ENCODE measurements at places on chromosomes 7 and 10. TPM values are rescaled to one million over a fixed set of nuclear protein-coding genes. Genes with fewer than 3 reads are reported as not detected.

- DNase-seq = no peak
Observed at GRCh38 chr7:85150624-85151023, 36.2 kb downstream of the SEMA3D start.

DNA sequence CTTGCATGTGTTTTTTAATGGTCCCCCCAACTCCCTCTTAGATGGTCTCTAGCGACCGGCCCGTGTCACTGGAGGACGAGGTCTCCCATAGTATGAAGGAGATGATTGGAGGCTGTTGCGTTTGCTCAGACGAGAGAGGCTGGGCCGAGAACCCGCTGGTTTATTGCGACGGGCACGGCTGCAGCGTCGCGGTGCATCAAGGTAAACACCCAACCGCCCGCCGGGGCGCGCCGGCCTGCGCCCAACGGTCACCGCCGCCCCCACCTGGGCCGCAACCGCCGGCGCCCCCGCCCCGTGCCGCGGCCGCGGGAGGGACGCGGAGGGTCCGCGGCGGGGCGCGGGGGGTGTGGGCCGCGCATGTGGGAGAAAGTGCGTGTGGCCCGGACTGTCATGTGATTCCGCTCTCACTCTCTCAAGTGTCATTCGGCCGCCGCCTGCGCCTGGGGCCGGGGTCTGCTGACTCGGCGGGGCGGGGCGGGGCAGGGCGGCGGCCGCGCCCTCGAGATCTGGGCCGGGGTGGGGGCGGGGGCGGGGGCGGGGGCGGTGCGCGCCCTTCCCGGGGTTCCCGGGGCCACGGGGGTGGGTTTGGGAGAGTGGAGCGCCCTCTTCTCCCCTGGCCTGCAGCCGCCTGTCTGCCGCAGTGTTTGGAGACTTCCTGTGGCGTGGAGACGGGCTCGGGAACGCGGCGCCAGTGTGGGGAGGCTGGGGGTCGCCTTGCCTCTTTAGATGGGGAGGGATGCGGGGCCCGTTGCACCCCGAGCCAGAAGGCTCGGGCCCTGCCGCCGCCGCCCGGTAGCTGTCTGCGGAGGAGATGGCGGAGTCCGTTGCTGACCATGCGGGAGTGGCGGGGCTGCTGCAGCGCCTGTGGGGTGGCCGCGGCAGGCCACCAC, 817 bp downstream of the MLLT10 start:
- DNase-seq = no peak

DNA sequence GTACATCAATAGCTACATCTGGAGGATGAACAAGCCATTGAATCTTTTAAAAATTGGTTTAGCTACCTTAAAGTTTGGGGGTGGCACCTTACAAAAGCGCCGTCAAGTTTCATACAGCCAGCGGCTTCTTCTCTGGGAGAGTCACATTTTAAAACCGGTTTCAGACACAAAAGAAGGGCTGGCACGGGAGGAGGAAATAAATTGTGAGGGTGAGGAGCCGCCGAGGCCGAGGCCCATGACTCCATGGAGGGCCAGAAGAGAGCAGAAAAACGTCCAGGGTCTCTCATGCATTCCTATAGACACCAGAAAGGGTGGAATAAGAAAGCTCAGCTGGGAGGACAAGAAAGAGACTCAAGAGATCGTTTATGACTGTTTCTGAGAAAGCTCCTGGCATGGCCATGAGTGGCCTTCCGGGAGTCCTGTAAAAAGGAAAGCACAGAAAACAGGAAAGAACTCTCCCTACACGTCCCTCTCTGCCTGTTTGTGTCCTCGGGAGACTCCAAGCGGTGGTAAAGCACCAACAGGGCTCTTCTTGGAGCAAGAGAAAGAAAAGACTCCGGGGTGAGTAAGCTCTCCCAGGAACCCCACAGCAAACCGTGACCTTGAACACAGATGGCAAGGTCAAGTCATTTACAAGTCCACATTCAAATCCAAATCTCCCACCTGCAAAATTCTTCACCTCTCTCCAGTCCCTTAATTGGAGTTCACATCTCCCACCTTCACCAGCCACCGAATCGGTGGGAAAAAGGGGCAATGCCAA, 1.8 kb downstream of the FRAT2 start:
- DNase-seq = no peak

DNA sequence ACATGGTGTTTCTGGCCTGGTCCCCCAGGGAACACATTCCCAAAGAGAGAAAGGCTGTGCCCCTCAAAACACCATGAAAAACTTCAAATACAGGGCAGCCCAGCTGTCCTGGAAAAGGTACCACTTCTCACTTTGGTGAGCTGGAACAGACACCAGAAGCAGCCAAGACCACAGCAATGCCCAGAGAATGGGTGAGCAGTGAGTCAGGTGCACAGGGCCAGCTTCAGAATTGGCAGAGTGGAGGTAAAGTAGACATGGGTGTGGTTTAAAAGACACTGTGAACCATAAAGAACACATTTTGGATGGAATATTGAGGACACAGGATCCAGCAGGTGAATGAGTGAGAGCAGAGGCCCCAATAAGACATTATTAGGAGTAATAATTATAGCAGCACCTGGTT, 51.3 kb downstream of the FAM13C start:
- DNase-seq = no peak

GRCh38 chr7:128425850-128426249, 16.1 kb upstream of the IMPDH1 start:
- DNase-seq = no peak

- DNase-seq = no peak
Observed at GRCh38 chr10:1488970-1489548, 248.3 kb downstream of the ADARB2 start.

GRCh38 chr7:77433901-77434300, 17.8 kb upstream of the GSAP start:
- DNase-seq = no peak

GRCh38 chr7:148706368-148706767, 7.7 kb downstream of the CUL1 start:
- DNase-seq = no peak

GRCh38 chr10:77969114-77969513, 42.6 kb upstream of the DLG5 start:
- DNase-seq = no peak

GRCh38 chr10:99920901-99921300, 88.8 kb downstream of the DNMBP start:
- no peak for DNase-seq

DNA sequence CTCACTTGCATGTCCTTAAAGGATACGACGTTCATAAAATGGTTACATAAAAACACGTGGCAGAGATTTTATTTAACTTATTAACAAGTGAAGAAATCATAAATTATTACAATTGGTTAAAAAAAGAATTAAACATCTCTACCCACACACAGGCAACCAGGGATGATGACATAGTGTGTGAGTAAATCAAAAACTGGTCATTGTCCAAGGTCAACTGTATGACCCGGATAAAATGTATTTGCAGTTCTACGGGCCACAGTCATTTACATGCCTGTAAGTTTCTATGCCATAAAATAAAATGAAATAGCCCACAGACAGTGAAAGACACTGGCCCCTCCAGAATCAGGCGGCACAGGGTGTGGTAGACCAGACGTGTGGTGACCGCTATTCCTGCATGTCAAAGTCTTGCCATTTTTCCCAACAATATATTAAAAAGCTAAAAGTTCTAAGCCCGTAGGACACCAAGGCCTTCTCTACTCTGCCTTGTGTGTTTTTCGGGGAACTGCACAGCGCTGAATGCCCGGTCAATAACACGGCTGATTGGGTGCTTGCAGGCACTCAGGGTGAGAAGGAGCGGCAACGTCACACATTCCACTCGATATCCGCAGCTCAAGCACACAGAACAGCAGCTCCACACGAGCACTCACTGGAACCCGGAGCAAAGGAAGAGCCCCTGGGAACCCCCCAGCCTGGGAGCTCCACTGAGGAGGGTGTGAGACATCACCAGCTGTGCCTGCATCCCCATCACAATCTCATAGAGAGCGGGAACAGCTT, 143.3 kb upstream of the PPP2R2D start:
- no peak for DNase-seq

DNA sequence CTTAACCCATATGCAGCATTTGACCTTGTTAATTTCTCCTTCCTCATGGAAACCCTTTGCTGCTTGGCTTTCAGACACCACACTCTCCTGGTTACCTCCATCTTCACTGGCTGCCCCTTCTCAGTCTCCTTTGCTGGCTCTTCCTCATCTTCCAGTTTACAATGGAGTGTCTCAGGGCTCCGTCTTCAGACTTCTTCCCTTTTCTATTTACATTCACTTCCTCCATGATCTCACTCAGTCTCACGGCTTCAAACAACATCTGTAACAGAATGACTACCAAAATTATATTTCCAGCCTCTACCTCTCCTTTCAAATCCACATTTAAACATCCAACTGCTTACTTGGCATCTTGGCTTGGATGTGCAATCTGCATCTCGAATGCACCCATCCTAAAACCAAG, 140.4 kb downstream of the DKK1 start:
- no peak for DNase-seq

DNA sequence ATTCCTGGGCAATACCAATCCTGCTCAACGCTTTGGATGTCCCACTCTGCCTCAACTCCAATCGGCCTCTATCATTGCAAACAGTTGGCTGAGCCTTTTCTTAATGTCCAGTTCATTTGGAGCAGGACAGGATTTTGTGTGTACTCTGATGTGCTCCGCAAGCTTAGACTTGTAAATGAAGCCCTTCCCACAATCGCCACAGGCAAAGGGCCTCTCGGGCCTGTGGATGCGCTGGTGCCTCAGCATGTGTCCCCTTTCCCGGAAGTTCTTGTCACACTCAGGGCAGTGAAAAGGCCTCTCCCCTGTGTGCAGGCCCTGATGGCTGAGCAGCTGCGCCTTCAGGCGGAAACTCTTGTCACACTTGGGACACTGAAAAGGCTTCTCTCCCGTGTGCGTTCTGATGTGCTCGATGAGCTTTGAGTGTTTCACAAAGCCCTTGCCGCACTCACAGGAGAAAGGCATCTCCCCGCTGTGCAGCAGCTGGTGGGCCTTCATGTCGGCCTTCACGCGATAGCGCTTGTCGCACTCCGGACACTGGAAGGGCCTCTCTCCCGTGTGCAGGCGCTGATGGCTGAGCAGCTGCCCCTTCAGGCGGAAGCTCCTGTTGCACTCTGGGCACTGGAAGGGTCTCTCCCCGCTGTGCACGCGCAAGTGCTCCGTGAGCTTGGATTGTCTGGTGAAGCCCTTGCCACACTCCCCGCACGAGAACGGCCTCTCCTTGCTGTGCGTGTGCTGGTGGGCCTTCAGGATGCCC, 20.0 kb downstream of the ZNF786 start:
- no peak for DNase-seq

- no peak for DNase-seq
Observed at GRCh38 chr10:35178331-35178730, 51.7 kb downstream of the CREM start.

GRCh38 chr10:95394161-95394880, 103.5 kb upstream of the PDLIM1 start:
- no peak for DNase-seq

GRCh38 chr10:101063548-101064414, 2.0 kb downstream of the KAZALD1 start:
- DNase-seq = no peak

- no peak for DNase-seq
Observed at GRCh38 chr7:150890853-150891584, 38.7 kb downstream of the AOC1 start.

GRCh38 chr10:49252313-49253034, 46.5 kb upstream of the C10orf71 start:
- DNase-seq = no peak

DNA sequence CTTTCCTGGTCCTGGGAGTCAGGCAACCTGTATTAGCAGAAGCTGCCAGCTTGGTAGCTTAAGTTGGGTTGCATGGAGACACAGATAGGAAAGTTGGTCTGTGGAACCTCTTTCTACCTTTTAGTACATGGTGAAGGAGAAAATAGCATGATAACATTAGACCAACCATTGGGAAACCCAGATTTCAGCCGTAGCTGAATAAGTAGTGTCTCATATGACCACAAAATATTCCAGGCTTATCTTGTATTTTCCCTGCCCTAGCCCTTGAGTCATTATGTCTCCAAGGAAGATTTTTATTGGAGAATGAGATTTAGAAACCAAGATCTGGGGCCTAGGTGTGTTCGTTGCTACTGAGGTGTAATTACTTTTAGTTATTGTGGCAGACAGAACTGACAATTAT, 67.2 kb downstream of the CCSER2 start:
- DNase-seq = no peak

- DNase-seq = no peak
Observed at GRCh38 chr10:51699145-51699474, 285 bp downstream of the CSTF2T start.

GRCh38 chr7:27082171-27082570, 13.6 kb downstream of the HOXA1 start:
- DNase-seq = no peak

DNA sequence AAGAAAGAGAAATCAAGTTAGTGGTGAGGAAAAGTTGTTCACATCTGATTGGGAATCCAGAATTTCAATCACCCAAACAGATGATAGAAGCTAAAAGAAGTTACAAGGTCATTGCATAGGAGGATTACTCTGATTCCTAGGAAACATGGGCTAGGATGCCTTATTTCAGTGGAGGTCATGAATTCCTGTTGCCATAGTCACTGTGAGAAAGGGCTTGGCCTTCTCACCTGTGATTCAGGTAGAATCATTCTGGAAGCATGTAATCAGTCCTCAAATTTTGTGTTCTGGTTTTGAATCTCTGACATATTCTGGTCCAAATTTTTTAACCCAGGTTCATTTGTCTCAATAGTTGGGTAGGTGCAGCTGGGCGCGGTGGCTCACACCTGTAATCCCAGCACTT, 4.3 kb upstream of the NUB1 start:
- no peak for DNase-seq

DNA sequence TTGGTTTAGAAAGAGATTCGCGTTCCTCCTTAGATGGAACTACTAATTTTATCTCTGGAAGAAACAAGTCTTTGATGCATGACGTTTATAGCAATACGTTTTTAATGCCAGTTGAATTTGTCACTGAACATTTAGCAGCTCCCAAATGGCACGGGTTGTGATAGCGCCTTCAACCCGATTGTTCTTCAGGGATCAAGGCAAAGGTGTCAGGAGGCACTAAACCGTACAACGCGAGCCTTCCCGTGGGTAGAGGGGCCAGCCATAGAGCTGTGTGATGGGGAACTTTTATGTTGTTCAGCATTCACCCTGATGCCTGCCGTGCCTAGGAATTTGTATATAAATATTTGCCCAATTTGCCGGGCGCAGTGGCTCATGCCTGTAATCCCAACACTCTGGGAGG, 3.4 kb downstream of the GET4 start:
- DNase-seq = no peak

- no peak for DNase-seq
Observed at GRCh38 chr7:142770661-142771352, at the start of gene PRSS2. Gene PRSS2 (plus strand): TSS chr7:142770970. CDS start chr7:142770983, 13 bp downstream.

GRCh38 chr7:85927226-85927625, 716.5 kb upstream of the GRM3 start:
- DNase-seq = no peak

The TAS2R40 gene
- total RNA-seq = not detected

The OPN1SW gene
- total RNA-seq = not detected

The DDC gene
- not detected for total RNA-seq

The ZNF485 gene
- 0.76 TPM for total RNA-seq

The TLX1 gene
- total RNA-seq = not detected

The CDHR3 gene
- 2.0 TPM for total RNA-seq

The CALHM3 gene
- not detected for total RNA-seq

The PSMC2 gene
- total RNA-seq = 152 TPM

Measured in glomerular endothelial cell (primary cell).